ENCODE measurements at places on chromosomes 5 and 9.

- DNase-seq, result no peak
Measured at GRCh38 chr5:171236651-171237050, 72.4 kb upstream of the TLX3 start.

- DNase-seq, result no peak
Measured at GRCh38 chr9:91935066-91935749, 14.8 kb downstream of the ROR2 start.

- no peak for DNase-seq
Measured at GRCh38 chr9:108053555-108054061, 564.0 kb upstream of the KLF4 start.

DNA sequence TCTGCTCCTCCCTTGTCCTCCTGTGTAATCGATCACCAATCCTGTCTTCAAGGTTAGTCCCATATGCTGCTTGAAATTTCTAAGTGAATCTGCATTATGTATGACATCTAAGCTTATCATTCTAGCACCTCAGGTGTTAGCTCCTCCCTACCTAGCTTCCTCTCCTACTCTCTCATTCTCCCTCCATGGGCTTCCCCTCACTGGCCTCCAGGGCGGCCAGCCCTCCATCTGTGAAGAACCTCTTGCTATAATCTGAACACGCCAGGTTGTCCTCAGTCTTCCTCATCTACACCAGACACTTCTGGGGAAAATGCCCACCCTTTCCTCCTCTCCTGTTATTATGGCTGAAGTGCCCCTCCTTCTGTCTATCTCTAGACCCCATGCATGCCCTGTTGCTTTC, 599.3 kb upstream of the KLF4 start:
- DNase-seq, result no peak
